NCI-H460 (cell line): ENCODE measurements at places on chromosomes 4 and X.
A peak's percentile ranks its signal among the peaks of the same experiment; 100 is the strongest.

DNA sequence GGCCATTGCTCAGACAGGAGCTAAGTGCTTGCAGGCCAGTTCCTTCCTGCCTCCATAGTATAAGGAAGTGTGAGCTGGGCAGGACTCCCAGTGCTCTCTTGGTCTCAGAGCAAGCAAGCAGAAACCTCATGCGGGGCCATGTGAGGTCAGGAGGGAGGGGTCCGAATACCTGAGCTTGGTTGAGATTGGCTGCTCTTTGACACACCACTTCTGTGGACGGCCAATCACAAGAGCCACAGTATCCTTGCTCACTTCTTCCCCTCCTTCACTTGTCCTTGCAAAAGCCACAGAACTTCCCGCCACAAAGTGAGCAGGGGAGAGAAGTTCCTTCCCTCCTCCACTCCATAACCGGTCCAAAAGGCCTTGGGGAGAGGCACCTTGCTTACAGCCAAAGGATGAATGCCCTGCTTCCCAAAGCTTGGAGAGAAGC is 56.7 kb downstream of the PRPS1 start:
- no peak for DNase-seq

DNA sequence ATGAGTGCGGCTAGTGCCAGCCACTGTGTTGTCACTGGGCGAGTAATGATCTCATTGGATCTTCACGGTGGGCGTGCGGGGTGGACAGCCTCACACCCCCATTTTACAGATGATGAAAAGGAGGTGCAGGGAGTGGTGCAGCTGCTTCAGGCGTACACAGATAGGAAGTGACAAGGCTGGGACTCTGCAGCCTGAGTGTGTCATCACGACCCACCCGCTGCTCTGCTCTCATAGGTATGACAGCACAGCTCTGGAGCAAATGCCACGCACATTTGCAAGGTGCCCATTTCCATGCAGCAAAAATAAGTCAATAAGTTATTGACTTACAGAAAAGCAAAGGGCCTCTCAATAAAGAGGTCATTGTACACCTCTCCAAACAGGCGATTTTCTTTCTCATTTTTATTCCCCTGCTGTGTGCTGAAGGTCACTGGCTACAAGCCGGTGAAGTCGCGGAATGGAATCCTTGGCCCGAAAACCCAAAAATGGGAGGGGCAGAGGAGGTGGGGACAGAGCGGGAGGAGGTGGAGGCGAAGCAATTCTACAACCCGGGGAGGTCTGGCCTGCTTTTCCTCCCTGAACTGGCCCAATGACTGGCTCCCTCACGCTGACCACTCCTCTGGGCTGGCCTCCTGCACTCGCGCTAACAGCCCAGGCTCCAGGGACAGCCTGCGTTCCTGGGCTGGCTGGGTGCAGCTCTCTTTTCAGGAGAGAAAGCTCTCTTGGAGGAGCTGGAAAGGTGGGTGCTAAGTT is at the start of gene SOD3:
TSS of gene SOD3 (plus strand) at position 658 of the 750 bp plus-strand sequence. CDS start 3,949 bp downstream, outside the sequence.
- peak; percentile 11 for DNase-seq

- DNase-seq: no peak
Measured at GRCh38 chrX:126165721-126166461, at the start of gene DCAF12L2. Gene DCAF12L2 (minus strand): TSS chrX:126166289. CDS start chrX:126165924, 365 bp downstream.

- no peak for DNase-seq
Measured at GRCh38 chr4:26135331-26135730, 185.5 kb upstream of the RBPJ start.

DNA sequence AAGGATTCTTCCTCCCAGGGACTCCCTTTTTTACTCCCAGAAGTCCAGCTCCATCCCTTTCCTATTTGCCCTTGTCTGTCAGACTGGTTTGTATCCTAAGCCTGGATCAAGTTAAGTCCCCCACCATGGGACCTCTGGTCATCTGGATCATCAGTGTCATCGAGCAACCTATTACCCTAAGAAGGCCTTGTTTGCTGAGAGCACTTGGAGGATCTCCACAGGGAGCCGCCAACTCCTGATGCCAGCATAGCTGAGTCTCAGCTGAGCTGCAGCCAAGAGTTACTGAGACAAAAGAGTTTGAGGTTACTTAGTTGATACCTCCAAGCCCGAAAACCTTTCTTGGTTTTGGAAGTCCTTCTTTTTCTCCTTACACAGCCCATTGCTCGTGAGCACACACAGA is 10.1 kb upstream of the DAPP1 start:
- no peak for DNase-seq

GRCh38 chr4:89336818-89337420 is 29.3 kb upstream of the GPRIN3 start:
- no peak for DNase-seq

GRCh38 chr4:24924309-24924781 is 11.5 kb upstream of the CCDC149 start:
- DNase-seq: no peak

- no peak for DNase-seq
Measured at GRCh38 chrX:69231903-69232302, 66.7 kb upstream of the PJA1 start.

GRCh38 chr4:140735779-140736391 is 20.3 kb downstream of the TBC1D9 start:
- DNase-seq: no peak

- DNase-seq: no peak
Measured at GRCh38 chrX:17475449-17476217, 100.6 kb downstream of the NHS start.

DNA sequence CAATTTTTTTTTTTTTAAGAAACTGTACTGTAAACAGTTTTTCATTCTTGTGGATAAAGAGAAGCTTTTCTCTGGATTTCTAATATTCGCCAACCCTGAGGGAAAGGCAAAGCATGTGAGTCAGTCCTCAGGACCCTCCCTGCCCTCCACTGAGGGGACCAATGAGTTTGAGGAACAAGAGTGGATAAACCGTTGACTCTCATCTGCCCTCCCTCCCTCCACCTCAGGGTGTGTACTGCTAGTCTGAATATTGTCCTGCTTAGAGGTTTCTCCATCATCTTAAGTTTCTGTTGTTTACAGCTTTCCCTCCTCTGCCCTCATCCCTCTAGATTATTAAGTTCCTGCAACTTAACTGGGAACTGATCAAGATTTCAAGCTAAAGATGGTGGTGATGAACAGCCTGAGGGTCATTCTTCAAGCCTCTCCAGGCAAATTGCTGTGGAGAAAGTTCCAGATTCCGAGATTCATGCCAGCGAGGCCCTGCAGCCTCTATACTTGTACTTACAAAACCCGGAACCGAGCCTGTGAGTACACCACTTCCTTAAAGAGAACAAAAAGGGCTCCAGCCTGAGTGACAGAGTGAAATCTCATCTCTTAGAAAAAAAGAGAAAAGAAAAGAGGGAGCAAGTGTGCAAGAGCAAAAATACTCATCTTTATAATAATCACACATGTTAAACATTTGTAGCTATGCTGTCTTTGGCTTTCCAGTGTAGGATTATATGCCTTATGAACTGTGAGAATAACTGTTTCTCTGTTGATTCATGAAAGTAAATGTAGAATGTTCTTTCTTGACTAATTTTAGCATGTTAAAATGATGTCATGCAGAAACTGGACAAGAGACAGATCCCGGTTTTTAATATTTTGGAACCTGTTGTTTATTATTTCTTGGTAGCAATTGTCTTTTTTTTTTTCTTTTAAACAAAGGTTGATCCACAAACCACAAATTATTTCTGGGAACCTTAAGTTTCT is 11.9 kb downstream of the CA5B start:
- no peak for DNase-seq

- no peak for DNase-seq
Measured at GRCh38 chrX:118677318-118677717, 50.1 kb upstream of the IL13RA1 start.

DNA sequence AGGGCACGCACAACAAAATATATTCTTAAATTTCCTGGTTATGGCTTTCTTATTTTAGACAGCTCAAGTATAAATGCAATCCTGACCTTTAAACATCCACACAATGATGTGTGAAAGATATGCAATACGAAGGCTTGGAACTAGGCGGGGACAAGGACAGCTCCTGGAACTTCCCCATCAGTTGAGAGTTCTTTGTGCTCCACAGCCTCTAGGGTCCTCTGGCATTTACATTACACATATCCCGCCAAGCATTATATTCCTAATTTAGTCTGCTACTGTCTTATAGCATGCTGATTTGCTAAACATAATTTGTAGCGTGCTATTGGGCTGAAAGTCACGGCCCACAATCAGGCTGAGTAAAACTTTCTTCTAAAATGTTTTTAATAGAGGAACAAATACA is 74.4 kb downstream of the FTHL17 start:
- no peak for DNase-seq

- DNase-seq: no peak
Measured at GRCh38 chr4:77154761-77155499, 2.1 kb upstream of the CCNG2 start.
